Activated T-cell treated with anti-CD3 and anti-CD28 coated beads for 48 hours (primary cell): ENCODE measurements at places on chromosomes 11 and 22.

DNA sequence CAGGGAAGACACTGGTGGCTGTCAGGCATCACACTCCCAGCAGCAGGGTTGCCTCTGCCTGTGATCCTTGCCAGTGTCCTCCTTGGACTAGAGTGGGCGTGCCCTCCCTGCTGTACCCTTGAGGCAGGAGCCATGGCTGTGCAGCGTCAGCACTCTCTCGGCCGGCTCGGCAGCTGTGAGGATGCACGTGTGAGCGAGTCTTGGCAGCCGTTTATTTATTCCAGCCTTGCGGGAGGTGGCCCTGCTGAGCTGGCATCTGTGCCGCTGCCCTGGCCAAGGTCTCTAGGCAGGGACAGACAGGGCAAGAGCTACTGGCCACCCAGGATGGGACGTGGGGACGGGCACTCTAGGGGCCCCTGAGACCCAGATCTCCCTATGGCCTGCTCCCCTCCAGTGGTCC lies 33.9 kb downstream of the TSPAN4 start:
- DNase-seq, result no peak

GRCh38 chr11:17267576-17267975 lies 9.0 kb upstream of the NUCB2 start:
- DNase-seq, result no peak

- no peak for DNase-seq
Observed at GRCh38 chr11:128477278-128477677, 110.1 kb downstream of the ETS1 start.

DNA sequence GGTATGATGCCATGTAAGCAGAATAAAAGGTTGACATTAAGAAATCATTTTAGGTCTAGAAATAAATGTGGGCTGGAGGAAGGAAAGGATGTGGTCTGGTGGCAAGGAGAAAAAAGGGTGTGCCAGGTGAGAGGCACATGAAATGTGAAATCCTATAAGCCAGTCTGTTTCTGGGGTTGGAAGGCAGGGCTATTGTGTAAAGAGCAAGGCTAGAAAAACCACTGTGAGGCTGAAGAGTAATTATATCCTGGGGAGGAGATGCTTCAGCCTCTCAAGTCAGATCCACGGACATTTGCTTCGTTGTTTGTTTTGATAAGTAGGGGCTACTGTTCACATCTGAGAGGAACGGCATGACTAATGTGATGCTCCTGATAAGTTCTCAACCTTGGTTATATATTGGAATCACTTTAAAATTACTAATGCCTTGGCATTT lies 77.5 kb upstream of the CTSC start:
- DNase-seq, result no peak

GRCh38 chr11:62190011-62190410 lies at the start of gene SCGB1D1:
Gene SCGB1D1 (plus strand): TSS chr11:62190216. CDS start chr11:62190285, 69 bp downstream.
- DNase-seq, result no peak

DNA sequence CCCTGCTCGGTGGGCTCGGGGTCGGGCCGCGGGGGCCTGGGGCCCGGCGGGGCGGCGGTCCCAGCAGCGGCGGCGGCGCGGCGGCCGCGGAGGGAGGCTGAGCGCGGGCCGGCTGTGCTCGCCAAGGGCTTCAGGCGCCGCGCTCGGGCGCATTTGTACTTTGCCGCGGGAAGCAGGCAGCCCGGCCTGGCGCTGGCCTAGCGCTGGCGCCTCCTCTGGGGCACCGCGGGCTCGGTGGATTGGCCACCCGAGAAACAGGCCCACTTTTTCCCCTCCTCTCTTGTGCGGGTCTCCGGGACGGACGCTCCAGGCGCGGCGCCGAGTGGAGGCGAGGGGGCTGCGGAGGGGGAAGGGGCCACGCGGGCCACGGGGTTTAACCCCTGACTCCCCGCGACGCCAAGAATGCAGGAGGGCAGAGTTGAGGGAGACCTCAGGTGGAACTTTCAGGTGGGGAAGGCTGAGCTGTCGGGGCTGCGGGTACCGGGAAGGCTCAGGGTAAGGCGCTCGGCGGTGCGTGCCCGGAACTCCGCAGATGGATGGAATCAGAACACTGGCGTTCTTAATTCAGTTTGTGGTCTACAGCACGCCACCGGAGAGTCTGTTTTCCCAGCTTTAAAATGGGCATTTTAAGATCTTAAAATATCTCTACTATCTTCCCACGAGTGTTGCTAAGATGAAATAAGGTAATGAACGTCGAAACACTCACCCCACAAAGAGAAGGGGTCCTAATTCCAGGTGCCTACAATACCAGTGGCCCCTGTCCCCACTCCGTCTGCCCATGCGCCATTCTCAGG lies at the start of gene CHRDL2:
Gene CHRDL2, minus strand, starts transcription at position 126 of the 794 bp plus-strand sequence. CDS start 538 bp downstream, outside the sequence.
- DNase-seq, result no peak

DNA sequence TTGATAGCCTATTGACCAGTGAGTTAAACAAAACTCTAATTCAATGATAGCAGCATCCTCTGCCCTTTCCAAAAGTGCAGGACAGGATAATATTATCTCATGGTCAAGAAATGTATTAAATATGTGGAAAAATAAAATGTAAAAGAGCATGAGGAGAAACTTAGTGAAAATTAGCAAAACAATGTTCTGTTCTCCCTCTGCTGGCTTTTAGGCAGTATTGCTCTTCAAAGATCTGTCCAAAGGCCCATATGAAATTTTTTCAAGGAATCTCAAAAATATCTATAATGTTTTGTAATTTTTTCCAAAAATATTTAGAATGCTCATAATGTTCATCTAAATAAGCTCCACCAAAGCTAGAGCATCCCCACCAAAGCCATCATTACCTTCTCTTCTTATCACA lies 8.3 kb upstream of the ARL14EP start:
- no peak for DNase-seq
